ENCODE measurements at places on chromosomes 1 and 21.
A peak's percentile ranks its signal among the peaks of the same experiment; 100 is the strongest.

DNA sequence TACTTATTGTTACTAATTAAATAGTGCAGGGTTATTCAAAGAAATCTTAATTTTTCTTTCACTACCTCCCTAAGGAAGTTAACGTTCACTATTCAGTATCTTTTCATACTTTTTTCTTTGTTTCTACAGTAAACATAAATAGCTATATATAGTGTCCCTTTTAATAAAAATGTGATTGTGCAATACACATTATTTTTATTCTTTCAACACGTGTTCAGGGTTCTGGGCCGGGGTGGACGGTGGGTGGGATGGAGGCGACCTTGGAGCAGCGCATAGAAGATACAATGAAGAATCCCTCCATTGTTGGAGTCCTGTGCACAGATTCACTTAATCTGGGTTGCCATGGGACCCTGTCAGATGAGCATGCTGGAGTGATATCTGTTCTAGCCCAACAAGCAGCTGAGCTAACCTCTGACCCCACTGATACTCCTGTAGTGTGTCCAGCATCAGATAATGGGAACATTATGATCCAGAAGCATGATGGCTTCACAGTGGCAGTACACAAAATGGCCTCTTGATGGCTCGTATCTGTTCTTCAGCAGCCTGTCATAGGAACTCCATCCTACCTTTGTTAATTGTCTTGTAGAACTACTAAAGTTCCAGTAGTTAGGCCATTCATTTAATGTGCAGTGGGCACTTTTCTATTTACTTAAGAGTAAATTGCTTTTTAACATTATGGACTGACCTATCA, 155.9 kb upstream of the L1TD1 start:
- no peak for DNase-seq

GRCh38 chr1:243465081-243465480, 209.2 kb downstream of the SDCCAG8 start:
- DNase-seq = no peak

DNA sequence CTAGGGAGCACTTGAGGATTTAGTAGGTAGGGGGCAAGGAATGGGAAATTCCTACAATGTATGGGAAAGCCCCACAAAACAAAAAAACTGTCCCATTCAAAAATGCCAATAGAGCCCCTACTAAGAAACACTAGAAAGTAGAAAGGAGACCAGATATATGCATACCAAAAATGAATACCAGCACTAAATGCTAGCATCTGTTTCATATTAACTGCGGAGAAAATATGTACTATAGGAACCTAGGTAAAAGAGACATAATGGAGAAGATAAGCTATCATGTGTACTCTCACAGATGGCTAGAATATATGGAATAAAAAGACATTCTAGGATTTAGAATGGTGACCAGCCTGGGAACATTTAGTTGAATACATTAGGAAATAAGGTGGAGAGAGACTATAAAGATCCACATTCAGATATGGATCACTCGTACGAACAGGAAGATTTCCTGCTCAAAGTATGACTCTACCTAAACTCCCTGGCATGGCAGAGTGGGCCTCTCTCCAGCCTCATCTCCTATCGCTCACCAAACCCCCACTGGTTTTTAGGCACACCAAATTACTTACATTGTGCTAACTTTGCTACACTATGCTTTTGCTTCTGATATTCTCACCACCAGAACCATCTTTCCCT, 18.3 kb downstream of the ZNHIT6 start:
- no peak for DNase-seq

GRCh38 chr1:212489284-212489859, 56.7 kb downstream of the NENF start:
- DNase-seq = no peak

- DNase-seq = no peak
These were observed 18.9 kb downstream of the ZNF362 start for GRCh38 chr1:33275195-33275594.

- DNase-seq = no peak
These were observed 68.0 kb downstream of the ADAMTS1 start for GRCh38 chr21:26777166-26777565.

DNA sequence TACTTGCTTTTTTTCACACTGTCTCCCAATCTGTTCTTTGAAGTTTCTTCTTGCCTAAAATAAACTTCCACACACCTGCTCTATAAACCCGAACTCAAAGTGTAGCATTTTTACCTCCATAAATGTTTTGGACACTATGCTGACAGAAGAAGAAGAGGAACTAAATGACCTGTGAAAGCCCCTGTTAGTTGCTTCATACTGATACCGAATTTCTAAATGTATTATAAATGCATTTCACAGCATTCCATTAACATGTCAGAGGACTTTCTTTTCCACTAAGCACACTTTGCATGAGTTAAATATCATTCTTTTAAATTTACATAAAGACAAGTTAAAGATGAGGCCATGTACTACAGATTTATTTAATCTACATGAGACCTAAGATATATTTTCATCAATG, 281.0 kb downstream of the SMYD3 start:
- DNase-seq = no peak

DNA sequence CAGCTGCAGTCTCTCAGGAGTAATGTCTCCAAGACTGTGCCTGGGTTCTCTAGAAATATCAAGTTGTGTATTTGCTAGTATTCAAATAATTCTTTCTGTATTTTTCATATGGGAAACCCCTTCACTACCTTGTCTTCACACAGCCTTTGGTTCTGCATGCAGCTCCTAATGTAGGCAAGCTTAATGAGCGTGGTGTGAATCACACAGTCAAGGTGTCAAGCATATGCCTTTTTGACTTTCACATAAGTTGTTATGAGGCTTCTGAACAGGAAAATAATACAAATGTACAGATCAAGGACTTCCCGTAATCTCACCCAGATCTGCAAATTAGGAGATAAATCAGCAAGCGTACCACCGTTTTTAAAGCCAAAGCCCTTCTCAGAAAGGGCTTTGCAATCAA, at the start of gene FCRL3:
TSS of gene FCRL3 (minus strand) at position 38 of the 400 bp plus-strand sequence. CDS start 280 bp downstream, outside the sequence.
- no peak for DNase-seq

DNA sequence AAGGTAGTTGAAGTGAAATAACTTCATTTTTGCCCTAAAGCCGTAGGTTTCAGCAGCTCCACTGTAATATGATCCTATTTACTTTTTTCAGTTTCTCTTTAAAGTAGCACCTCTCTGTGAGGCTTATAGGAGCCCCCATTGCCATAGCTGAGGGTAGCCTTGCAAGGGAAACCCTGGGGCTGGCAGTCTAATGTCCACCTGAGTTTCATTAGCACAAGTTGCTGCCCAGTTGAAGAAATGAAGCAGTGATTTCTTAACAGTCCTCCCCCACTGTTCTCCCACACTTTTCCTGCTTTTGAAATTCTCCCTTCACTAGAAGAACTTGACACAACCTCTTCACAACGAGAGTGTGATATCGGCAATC, 1.5 kb downstream of the HMCN1 start:
- DNase-seq = no peak

DNA sequence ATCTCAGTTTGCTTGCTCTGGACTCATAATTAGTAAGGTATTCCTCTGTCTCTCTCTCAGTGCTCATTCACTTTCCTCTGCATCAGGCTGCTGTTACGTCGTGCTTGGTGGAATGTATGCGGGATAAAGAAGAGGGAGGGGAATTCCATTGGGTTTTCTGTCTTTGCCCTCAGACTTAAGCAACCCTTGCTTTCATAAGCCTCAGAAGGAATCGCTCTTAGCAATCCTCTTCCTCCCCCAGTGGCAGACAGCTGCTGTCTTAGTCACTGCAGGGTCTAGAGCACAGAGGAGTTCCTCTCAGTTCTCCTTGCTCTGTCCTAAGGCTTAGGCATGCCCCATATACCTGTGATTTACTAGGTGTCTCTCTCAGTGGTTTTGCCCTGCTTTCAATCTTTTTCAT, 19.1 kb upstream of the NTMT2 start:
- DNase-seq = no peak

GRCh38 chr1:155296661-155297060, 4.6 kb downstream of the PKLR start:
- DNase-seq = no peak

DNA sequence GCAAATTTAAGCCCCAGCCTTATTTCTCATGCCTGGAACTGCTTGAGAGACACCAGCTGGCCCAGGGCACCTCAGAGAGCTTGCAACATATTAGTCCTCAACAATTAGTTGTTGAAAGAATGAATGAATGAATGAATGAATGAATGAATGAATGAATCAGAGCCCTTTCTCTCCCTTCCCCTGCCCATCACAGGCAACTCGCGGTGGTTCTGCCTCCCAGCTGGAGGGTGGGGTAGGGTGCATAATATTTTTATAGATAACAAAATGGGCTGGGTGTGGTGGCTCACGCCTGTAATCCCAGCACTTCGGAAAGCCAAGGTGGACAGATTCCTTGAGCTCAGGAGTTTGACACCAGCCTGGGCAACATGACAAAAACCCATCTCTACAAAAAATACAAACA, 110.1 kb downstream of the CCDC185 start:
- no peak for DNase-seq

- DNase-seq = no peak
These were observed 40.5 kb downstream of the CNN3 start for GRCh38 chr1:94886361-94886760.

DNA sequence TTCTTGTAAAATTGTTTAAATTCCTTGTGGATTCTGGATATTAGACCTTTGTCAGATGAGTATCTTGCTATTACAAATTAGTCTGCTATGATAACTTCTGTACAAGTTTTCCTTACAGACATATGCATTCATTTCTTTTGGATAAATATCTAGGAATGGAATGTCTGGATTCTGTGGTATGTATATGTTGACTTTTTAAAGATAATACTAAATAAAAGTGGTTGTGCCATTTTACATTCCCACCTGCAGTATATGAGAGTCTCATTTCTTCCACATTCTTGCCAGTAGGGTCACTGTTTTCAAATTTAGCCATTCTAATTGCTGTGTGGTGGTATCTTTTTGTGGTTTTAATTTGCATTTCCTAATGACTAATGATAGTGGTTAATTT, 53.9 kb downstream of the SYDE2 start:
- DNase-seq = no peak

GRCh38 chr1:17684810-17685209, 70.3 kb upstream of the ACTL8 start:
- DNase-seq = no peak

GRCh38 chr1:153816283-153816889, 41.2 kb downstream of the SLC27A3 start:
- no peak for DNase-seq

DNA sequence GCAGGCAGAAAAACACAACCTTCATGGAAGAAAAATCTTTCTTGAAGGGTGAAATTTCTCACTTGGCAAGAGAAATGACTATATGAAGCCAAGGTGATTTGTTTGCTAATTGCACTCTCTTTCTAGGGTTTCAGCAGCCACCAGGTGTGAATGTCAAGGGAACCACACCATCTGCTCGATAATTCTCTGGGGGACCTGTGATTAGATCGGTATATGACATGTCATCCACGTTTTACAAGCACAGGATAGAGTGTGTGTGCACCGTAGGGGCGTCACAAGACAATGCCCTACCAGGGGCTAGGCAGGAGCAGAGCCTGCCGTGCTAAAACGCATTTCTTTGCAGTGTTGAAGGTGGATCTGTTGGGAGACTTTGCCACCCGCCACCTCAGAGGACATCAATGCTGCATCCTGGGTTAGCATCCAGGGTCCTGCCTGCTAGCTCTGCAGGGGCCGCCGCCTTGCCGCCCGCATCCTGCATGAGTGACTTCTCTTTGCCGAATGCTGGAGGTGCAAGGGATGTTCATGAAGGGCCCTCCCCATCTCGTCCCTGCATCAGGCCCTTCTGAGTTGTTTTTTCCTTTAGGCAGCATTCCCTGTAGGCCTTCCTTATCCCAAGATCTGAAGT, 37.8 kb upstream of the CCSAP start:
- no peak for DNase-seq

GRCh38 chr1:193674292-193674944, 488.0 kb upstream of the B3GALT2 start:
- no peak for DNase-seq

DNA sequence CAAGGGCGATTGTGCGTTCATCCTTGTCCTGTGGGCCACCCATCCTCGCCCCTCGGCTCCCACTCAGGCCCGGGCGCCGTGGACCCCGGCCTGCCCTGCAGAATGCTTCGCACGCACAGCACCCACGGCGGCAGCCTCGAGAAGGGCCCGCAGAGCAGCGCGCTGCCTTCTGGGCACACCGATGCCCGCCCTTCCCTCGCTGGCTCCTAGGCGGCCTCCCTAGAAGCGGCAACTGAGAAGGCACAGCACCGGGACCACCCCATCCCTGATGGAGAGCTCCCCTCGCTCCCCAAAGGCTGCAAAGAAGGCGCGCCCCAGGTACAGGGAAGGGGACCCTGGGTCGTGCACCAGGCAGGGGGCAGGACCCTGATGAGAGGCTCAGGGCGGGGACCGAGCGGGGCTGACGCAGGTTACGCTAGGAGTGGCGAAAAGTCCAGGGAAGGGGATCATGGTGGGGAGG, 971 bp downstream of the CAPZB start:
- DNase-seq = no peak

- DNase-seq = no peak
These were observed 300.7 kb upstream of the RGS18 start for GRCh38 chr1:191857600-191857999.

GRCh38 chr1:111334169-111334568, 43.5 kb downstream of the CHIA start:
- peak; percentile 36 for DNase-seq

All from stimulated activated CD8-positive, alpha-beta memory T cell treated with anti-CD3 and anti-CD28 coated beads, Interleukin-15, amount 100 ng/mL, for 4 hours (primary cell).